ENCODE measurements at places on chromosomes 1 and 21.

DNA sequence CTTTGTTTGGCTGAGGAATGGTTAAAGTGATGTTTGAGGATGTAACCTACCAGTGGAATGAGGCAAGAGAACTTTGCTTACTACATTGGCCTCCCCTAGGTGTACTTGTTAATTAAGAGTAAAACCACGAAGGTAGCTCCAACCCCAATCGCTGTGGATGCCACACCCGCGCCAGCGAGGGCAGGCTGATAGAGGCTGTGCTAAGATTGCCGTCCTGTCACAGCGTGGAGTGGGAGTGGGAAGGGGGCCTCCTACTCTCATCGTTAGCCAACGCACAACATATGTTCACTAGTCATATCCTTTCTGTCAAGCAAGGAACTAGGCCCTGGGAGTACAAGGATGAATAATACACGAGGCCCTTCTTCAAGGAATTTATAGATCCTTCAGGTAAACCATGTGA, 99.6 kb downstream of the RUNX1 start:
- DNase-seq, result no peak

DNA sequence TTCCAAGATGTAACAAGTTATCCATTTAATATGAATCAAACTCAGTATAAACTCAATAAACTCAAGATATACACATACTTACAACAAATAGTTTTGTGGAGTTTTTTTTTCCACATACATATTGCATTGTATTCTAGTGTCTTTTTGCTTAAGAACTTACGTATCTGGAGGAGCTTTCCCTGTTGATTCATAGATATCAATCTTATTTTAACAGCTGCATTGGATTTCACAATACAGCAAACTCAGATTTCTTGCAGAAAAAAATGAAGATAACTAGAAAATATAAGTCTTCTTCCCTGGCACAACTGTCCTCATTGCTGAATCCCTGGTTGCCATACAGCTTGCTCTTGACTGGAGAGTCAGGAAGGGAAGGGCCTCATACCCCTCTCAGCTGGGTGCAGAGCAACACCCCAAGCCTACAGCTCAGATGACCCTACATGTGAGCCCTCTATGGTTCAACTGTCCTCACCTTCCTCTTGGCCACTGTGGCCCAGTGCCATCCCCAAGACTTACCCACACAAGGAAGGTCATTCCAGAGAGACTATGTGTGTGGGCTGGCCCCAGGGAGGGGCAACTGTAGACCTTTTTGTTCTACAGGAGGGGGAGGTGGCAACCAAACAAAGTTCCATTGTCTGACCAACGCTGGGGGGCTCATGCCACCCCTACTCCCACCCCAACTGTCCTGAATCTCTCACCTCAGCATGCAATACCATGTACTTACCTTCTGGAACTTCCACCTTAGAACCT, 1.7 kb downstream of the MPZ start:
- DNase-seq, result peak; percentile 13

- DNase-seq, result peak; percentile 56
Measured at GRCh38 chr1:170967042-170967910, 31.9 kb downstream of the MROH9 start.

DNA sequence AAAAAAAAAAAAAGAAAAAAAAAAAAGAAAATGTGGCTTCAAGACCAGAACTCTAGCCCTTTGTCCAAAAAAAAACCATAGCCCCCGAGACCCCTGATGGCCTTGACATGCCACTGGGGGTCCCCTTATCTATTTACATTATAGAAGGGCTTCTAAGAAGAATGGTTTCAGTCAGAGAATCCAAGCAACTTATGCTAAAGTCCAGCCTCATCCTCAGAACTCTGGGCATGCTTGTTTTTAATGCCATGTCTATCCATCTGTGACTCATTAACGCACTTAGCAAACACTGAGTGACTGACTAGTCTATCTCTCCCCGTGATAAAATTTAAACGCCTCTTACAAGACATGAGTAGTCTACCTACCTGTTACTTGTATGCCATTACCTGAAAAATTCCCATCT, 29.3 kb downstream of the ERG start:
- DNase-seq, result no peak

Data from fibroblast of villous mesenchyme (primary cell).